ENCODE measurements at places on chromosomes 7 and 10. TPM values are rescaled to one million over a fixed set of nuclear protein-coding genes. Genes with fewer than 3 reads are reported as not detected.

GRCh38 chr10:21330628-21331020, 194.9 kb downstream of the SKIDA1 start:
- no peak for DNase-seq
- peaks cover 4% of the 10 kb centered on the region for H3K4me1 ChIP-seq
- H3K36me3 ChIP-seq: no peaks in the 10 kb centered on the region

DNA sequence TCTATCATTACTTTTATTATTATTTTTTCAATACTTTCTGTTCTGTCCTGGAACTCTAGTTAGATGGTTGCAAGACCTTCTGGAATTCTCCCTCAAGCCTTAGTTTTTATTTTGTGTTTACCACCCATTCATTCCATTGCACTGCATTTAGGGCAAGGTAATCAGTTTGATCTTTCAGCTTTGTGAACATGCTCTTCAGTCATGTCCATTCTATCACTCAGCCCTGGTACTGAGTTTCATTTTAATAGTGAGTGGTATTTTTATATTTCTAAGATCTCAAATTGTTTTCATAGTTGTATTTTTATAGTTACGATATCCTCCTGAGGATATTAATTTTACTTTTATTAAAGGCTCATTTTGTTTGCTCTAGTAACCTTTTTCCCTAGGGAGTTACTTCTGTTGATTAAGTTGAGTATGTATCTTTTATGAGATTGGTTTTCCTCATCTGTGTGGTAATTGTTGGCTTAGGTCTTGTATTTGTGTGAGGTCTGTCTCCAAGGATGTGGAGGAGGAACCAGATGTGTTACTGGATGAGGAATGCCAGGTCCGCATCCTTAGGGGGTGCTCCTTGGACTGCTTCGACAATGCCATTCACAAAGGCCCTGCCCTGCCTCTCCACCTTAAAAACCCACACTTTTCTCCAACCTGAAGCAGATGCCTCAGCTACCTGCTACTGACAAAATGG, 46.7 kb upstream of the RAB18 start:
- H3K36me3 ChIP-seq: no peaks in the 10 kb centered on the region
- no peaks in the 10 kb centered on the region for H3K27me3 ChIP-seq

DNA sequence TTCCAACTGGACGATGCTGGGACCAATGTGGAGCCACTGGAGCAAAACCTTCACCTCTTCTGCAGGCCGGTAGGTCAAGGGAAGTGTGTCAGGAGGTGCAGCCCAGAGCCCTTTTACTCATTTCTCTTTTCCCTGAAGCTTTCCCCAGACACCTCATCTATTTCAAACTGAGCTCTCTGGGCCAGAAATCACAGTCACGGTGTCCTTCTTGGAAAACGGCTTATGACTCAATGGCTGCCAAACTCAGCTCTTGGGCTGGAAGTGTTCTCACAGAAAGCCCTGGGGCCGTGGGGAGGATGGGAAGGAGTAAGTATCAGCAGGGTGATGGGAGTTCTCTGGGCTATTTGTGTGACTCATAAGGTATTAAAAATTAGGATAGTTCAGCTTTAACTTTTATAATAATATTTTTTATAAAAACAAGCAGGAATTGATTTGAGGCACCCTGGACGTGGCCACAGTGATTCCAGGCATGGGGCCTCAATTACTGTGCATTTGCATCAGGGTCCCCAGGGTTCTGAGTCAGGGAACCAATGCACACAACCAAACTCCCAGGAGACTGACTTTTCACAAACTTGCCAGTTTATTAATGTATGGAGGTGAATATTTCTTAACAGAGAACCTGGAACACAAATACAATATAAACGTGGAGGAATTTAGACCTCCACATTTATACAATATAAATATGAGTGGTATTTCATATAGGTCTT, 187.4 kb upstream of the TMEM72 start:
- no peaks in the 10 kb centered on the region for H3K36me3 ChIP-seq
- no peaks in the 10 kb centered on the region for H3K4me1 ChIP-seq
- H3K27me3 ChIP-seq: no peaks in the 10 kb centered on the region
- H3K4me3 ChIP-seq: no peak overlapping the region

DNA sequence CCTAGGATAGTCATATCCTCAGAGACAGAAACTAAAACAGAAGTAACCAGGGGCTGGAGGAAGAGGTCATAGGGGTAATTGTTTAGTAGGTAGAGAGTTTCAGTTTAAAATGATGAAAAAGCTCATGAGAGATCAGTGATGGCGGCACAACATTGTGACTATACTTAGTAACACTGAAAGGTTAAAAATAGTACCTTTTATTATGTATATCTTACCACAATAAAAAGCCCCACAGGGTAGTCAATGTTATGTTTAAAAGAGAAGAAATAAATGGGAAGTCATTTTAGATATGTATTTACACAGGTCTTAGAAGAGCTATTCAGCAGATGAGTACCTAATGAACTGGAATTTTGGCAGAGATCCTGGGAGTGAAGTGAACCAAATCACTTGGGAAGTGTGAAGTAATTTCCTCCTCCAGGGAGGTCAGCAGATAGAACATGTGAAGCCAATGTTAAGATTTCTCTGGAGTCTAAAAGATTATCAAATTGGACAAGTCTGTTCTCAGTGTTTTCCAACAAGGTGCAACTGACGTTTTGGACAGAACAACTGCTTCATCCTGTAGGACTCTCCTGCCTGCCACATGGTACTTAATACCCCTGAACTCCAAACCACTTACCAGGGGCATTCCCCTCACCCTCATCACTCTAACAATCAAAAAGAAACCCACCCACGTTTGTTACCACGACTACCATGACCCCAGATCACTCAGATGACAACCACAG, 6.4 kb downstream of the CDCA7L start:
- no peak for DNase-seq
- H3K4me3 ChIP-seq: no peak overlapping the region
- H3K27ac ChIP-seq: no peak overlapping the region

- no peaks in the 10 kb centered on the region for H3K36me3 ChIP-seq
- H3K27me3 ChIP-seq: no peaks in the 10 kb centered on the region
Measured at GRCh38 chr10:16717622-16718395, 99.4 kb downstream of the RSU1 start.

- no peak for DNase-seq
- no peaks in the 10 kb centered on the region for H3K27me3 ChIP-seq
- H3K36me3 ChIP-seq: no peaks in the 10 kb centered on the region
Measured at GRCh38 chr10:21273400-21273968, 252.0 kb downstream of the SKIDA1 start.

Gene FBXL15
- total RNA-seq: 5.8 TPM

All from SJCRH30 (cell line).